PC-3 (cell line): ENCODE measurements at places on chromosomes 5 and 9.

GRCh38 chr5:156329171-156329611 is 2.2 kb downstream of the SGCD start:
- H3K36me3 ChIP-seq = no peaks in the 10 kb centered on the region
- H3K27ac ChIP-seq = no peak overlapping the region
- H3K4me3 ChIP-seq = no peak overlapping the region
- DNase-seq = no peak
- H3K4me1 ChIP-seq = no peaks in the 10 kb centered on the region
- no peaks in the 10 kb centered on the region for H3K27me3 ChIP-seq

DNA sequence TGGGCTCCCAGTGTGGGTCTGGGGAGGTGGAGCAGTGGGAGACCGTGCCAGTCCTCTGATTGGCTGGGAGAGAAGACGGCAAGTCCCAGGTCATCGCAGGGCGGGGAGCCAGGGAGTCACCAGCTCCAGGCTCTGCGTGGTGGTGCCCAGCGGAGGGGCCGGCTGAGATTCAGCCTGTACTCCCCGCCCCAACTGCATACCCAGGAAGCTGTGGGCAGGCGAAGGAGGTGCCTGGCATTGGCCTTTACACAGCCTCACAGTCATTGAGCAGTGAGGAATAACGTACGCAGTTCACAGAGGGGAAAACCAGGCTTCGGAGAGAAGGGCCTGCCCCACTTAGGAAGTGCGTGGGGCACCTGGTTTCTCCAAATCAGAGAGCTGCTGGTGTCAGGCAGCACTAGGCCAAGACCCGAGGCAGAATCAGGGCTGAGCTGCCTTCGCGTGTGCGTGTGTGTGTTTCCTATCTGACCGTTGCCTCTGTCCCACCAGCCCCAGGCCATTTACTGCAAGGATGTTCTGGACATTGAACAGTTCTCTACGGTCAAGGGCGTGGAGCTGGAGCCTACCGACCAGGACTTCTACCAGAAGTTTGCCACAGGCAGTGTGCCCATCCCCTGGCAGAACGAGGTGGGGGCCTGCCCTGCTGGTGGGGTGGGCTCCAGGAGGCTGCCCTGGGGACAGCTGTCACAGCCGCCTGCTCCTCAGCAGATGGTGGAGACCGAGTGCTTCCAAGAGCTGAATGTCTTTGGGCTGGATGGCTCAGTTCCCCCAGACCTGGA is 6.2 kb upstream of the PRR7 start:
- H3K4me1 ChIP-seq = no peaks in the 10 kb centered on the region
- no peak for DNase-seq
- H3K27ac ChIP-seq = no peak overlapping the region
- H3K4me3 ChIP-seq = no peak overlapping the region

DNA sequence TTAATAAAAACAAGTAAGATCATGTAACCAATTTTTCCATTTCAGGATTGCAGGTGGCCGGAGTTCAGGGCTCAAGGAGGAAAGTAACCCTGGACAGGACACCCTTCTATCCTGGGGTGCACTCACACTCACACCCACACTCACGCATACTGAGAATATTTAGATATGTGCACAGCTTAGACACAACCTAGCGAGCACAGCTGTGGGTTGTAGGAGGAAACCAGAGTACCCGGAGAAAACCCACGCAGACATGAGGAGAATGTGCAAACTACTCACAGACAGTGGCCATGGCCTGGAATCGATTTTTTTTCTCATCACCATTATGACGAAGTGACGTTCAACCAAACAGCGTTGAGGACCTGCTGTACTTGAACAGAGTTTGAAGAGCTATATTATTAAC is 4.5 kb upstream of the EFNA5 start:
- no peak overlapping the region for H3K4me3 ChIP-seq
- peaks cover 22% of the 10 kb centered on the region for H3K4me1 ChIP-seq
- H3K36me3 ChIP-seq = no peaks in the 10 kb centered on the region
- no peaks in the 10 kb centered on the region for H3K27me3 ChIP-seq

DNA sequence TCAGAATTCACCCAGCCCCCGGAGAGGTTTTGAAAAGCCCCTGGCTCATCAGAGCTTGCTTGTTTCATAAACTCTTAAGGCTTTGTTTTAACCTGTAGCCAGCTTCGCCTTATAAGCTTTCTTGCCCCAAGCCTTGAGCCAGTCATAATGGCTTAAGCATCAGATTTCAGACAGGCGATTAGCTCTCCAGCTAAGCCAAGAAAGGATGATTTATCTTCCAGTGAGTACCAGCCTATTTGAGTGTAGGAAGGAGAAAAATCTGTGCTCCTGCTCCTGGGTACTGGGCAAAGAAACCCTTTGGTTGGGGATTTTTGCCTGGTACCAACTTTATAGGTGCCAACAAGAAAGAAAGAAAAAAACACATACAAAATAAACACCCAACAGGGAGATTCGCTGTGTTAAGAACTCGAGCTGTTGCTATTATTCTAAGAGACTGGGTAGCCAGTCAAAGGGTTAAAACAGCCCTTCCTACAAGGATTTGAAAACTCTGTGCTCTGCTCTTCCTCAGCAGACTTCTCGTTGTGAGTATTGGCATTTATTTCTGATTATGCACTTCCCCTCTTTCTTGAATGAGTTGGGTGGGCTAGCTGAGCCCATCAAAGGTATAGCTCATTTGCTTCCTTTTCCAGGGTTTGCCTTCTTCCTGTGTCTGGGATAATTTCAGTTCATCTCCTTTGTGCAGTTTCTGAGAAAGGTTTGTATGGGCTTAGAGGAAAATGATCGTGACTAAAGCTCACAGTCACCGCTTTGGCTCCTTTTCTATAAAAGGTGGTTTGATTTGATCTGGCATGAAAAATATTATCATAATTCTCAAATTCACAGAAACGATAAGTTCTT is 157.2 kb upstream of the DMRT1 start:
- no peaks in the 10 kb centered on the region for H3K27me3 ChIP-seq
- peaks cover 57% of the 10 kb centered on the region for H3K4me1 ChIP-seq
- DNase-seq = peak; percentile 53
- H3K27ac ChIP-seq = peak overlapping the region; percentile 93

DNA sequence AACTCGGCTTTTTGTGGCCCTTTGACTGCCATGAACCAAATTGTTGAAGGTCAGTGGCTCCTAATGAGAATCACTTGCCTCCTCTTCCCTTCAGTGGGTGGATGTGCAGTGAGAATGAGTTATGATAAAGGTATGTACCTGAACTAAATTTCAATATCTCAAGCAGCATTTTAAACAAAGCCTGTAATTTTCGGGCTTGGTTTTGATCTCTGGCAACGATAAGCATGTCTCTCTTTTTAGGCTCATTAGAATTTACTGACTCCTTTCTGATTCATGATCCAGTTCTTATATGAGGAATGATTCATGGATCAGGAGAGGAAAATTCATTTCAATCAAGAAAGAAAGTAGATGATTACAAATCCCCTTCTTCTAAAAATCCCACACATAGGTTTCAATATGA is 305.5 kb downstream of the ARRDC3 start:
- H3K4me3 ChIP-seq = no peak overlapping the region
- peak; percentile 77 for DNase-seq
- no peaks in the 10 kb centered on the region for H3K36me3 ChIP-seq
- peak overlapping the region; percentile 40 for H3K27ac ChIP-seq
- no peaks in the 10 kb centered on the region for H3K27me3 ChIP-seq

DNA sequence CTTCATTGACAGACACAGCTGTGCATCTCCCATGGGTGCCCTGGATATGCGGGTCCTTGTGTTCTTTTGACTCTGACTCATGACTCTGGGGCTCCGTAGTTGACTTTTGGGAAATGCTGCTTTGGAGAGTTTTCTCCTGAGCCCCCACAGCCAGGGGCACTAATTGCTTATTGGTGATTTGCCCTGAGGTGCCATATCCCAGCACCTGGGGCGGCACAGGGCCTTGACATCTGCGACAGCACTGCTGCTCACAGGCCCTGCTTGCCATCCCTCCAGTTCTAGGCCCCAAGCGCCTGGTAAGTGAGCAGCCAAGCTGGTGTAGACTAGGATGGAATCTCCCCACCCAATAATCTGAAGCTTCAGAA is 75.1 kb downstream of the AMBP start:
- DNase-seq = no peak
- H3K4me3 ChIP-seq = no peak overlapping the region
- H3K27me3 ChIP-seq = no peaks in the 10 kb centered on the region
- no peaks in the 10 kb centered on the region for H3K4me1 ChIP-seq
- no peaks in the 10 kb centered on the region for H3K36me3 ChIP-seq

GRCh38 chr9:34318163-34318790 is 10.8 kb downstream of the KIF24 start:
- no peak for DNase-seq
- H3K4me3 ChIP-seq = no peak overlapping the region
- no peaks in the 10 kb centered on the region for H3K4me1 ChIP-seq
- no peaks in the 10 kb centered on the region for H3K27me3 ChIP-seq

DNA sequence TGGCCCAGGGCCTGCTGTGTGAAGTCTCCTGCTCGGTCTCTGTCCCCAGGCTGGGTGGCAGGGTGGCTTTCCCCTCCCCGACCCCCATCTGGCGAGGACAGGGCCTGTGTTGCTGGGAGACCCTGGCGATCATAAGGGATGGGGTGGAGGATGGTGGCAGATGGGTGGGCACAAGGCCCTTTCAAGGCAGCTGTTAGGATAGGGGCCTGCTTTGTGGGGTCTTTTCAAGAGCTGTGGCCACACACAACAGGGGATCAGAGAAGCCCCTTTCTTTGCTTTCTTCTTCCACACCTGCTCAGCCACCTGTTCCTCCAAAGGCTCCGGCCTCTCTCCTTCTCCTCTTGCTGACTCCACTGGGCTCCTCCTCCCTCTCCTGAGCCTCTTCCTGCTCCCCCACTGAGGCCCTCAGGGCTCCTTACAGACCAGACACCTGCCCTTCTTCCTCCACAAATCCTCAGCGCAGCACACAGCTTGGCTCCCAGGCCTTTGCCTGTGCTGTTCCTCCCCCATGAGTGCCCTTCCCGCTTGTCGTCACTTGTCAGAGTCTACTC is 15.0 kb upstream of the NEURL1B start:
- H3K27me3 ChIP-seq = peaks cover 46% of the 10 kb centered on the region

DNA sequence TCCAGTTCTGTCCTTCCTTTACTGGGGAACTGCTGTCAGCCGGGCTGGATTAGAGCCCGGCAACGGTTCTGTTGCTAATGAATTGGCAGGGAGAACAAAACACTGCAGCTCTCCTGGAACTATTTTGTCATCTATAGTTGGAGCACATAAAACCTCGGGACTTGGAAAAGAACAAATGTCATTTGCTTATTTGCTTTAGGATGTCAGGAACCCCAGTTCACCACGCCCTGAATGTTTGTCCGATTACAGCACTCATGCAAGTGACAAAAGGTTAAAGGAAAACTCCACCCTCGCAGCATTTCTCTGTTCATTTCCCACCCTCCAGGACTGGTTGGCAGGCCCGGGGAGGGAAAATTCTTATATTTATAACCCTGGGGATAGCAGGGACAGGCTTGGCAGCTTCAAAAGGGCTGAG is 66.4 kb upstream of the PLPP1 start:
- H3K27me3 ChIP-seq = no peaks in the 10 kb centered on the region
- H3K4me1 ChIP-seq = peaks cover 53% of the 10 kb centered on the region
- peak; percentile 85 for DNase-seq
- peak overlapping the region; percentile 95 for H3K27ac ChIP-seq
- H3K36me3 ChIP-seq = no peaks in the 10 kb centered on the region

DNA sequence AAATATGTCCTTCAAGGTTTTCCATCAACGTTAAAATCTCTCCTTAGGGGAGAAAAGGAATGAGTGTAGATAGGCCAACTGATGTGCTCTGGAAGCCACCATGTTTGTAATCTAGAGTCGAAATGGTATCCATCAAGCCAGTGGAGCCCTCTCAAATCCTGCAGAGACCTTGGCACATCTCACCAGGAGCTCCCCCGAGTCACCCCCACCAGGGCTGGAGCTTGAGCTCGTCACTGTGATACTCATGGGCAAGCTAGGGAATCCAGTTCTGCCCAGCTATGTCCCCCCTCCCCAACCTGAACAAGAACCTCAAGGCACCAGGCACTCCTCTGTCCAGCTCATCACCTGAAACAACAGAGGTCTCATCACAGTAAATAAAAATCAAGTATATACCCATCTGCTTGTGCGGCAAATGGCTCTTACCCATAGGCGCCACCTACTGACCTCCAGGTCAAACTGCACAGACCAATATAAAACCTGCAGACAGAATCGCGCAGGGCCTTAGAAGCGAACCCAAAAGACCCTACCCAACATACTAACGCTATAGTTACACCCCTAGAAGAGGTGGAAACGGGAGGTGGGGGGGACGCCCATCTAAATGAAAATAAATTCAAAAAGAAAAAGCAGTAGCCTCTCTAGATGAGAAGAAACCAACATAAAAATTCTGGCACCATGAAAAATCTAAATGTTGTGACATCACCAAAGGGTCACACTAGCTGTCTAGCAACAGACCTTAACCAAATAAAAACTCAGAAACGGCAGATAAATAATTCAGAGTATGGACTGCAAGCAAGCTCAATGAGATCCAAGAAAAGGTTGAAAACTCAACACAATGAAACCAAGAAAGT is 75.0 kb downstream of the TTC39B start:
- H3K27ac ChIP-seq = no peak overlapping the region
- peak; percentile 13 for DNase-seq
- H3K4me3 ChIP-seq = no peak overlapping the region
- H3K36me3 ChIP-seq = no peaks in the 10 kb centered on the region; the same call in 1 of the 2 replicates

DNA sequence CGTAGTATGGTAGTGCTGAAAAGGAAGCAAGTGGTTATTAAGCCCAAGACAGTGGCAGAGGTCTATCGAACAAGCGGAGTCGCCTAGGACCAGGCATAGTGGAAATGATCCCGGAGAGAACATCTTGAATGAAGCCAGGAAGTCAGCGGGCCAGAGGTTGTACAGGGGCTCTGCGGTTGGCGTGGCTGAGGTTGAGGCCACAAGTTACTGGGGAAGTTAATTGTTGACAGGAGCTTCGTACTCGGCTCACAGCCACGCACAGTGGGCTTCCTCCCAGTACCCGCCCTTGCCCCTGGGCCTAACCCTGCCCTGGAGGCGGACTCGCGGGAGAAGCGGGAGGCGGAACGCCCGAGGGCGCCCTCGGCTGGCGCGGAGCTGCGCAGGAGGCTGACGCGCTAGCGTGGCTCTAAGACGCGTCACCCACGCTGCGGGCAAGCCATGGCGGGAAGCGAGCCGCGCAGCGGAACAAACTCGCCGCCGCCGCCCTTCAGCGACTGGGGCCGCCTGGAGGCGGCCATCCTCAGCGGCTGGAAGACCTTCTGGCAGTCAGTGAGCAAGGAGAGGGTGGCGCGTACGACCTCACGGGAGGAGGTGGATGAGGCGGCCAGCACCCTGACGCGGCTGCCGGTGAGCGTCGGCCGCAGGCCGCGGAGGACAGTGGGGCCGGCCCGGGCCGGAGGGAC is at the start of gene FBXO4:
Gene FBXO4, plus strand, starts transcription at position 410 of the 683 bp plus-strand sequence. Its CDS starts 29 bp downstream, at position 439.
- H3K27me3 ChIP-seq = no peaks in the 10 kb centered on the region
- H3K27ac ChIP-seq = peak within 1 kb of the TSS; percentile 74
- H3K4me1 ChIP-seq = peaks cover 30% of the 10 kb centered on the region

GRCh38 chr5:132759114-132760048 is 12.2 kb downstream of the CCNI2 start:
- no peak overlapping the region for H3K27ac ChIP-seq
- H3K4me3 ChIP-seq = no peak overlapping the region
- no peaks in the 10 kb centered on the region; the same call in 1 of the 2 replicates for H3K36me3 ChIP-seq
- H3K27me3 ChIP-seq = no peaks in the 10 kb centered on the region
- peak; percentile 23 for DNase-seq

- H3K27me3 ChIP-seq = no peaks in the 10 kb centered on the region
- no peak overlapping the region for H3K27ac ChIP-seq
- peaks cover 24% of the 10 kb centered on the region for H3K36me3 ChIP-seq
- no peaks in the 10 kb centered on the region for H3K4me1 ChIP-seq
- no peak overlapping the region for H3K4me3 ChIP-seq
Measured at GRCh38 chr9:89340332-89340731, 22.0 kb downstream of the SECISBP2 start.
